ENCODE measurements at places on chromosomes 7 and 10.
A peak's percentile ranks its signal among the peaks of the same experiment; 100 is the strongest.

- DNase-seq, result peak; percentile 89
Measured at GRCh38 chr10:13567030-13567429, 19.7 kb upstream of the PRPF18 start.

GRCh38 chr7:151838861-151839381, 38.0 kb downstream of the PRKAG2 start:
- DNase-seq, result peak; percentile 75

- DNase-seq, result peak; percentile 95
Measured at GRCh38 chr10:31949266-31949665, 20.6 kb upstream of the ARHGAP12 start.

- no peak for DNase-seq
Measured at GRCh38 chr10:29692121-29692539, 57.4 kb upstream of the SVIL start.

GRCh38 chr7:112271162-112271561, 64.7 kb downstream of the ZNF277 start:
- DNase-seq, result no peak

DNA sequence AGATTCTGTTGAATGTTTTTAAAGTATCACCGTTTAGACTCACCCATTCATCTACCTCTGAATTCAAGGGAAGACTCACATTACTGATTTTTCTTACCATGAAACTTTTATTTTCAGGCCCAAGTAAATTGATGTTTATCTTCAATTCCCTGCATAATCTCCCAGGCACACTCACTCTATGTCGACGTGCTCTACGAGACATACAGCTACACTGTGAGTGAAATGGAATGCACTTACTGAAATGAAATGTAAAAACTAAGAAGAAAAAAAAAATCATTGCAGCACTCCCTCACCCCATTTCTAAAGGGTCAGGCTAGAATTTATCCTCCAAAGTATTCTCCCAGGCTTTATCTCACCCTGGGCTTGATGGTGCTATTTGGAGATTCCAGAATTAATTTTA, 987.9 kb downstream of the CCSER2 start:
- no peak for DNase-seq

DNA sequence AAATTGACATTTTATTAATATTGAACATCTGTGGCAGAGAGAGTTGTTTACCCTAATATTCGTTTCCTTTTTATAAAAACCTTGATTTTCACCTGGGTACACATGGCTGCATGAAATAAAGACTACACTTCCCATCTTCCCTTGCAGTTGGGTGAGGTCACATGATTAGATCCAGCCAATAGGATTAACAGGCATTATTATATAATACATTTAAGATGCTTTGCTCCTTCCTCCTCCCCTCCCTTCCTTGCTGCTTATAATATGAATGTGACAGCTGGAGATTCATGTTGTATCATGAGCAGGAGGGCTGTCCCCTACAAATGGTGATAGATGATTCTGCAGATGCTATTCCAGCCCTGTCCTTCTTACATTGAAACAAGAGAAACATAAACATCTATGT, 146.6 kb downstream of the SH2D4B start:
- DNase-seq, result peak; percentile 22

DNA sequence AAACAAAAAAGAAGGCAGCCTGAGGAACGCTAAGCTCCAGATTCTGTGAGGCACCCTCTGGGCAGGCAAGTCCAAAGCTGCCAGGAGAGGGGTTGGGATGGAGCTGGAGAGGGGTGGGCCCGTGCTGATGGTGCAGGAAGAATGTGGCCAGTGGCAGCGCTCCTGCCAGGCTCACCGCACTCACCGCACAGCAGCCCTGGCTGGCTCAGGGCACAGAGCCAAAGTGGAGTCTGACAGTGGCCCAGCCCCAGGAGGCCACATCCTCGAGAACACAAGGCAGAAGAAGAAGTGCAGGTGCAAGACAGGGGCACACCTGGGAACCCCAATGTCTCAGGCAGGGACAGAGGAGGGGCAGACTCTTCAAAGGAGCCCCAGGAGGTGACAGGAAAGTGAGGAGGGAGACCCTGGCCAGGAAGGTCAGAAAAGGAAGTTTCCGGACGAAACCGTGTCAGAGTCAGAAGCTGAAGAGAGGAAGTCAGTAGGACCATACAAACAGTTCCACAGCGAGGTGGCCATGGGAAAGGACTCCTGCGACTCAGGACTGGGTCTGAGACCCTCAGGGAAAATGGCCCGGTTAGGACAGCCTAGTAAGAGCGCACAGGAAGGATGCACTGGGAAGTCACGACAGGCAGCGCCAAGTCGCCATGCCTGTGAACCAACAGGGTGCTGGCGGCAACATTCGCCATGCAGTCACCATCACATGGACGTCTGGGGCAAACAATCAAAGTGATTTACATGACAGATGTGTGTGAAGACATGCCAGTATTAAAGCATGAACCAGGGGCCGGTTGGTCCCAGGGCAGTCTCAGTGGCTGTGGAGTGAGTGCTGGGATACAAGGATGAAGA, 54.4 kb downstream of the COBL start:
- no peak for DNase-seq

DNA sequence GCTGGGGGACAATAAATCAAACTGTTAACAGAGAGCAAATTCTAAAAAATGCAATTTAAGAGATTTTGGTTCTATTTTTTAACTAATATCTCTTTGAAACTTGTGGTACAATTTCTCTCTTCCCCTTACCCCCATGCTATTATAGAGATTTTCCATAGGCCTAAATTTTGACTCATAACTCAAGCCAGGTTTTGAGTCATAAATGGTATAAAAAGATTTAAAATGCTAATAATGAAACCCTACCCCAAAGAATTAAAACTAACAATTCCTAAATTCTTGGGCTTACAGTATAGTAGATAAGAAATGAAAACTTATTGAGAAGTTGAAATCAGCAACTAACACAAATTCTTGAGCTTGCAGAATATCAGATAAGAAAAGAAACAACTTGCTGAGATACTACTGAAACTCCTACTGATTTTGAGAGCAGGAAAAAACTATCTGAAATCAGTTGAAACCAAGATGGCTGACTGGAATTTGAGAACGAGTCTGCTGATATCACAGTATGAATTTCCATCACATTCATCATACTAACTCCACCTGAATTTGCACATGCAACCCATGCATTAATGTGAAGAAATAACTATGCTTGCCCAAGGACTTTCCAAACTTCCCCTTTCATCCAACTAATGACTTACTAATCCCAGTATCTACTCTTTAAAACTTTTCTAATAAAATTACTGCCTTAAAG, 36.3 kb downstream of the POT1 start:
- peak; percentile 38 for DNase-seq

- DNase-seq, result no peak
Measured at GRCh38 chr10:84196083-84196482, 1.7 kb downstream of the CDHR1 start.

GRCh38 chr7:30465046-30465810, 13.4 kb downstream of the NOD1 start:
- peak; percentile 30 for DNase-seq

DNA sequence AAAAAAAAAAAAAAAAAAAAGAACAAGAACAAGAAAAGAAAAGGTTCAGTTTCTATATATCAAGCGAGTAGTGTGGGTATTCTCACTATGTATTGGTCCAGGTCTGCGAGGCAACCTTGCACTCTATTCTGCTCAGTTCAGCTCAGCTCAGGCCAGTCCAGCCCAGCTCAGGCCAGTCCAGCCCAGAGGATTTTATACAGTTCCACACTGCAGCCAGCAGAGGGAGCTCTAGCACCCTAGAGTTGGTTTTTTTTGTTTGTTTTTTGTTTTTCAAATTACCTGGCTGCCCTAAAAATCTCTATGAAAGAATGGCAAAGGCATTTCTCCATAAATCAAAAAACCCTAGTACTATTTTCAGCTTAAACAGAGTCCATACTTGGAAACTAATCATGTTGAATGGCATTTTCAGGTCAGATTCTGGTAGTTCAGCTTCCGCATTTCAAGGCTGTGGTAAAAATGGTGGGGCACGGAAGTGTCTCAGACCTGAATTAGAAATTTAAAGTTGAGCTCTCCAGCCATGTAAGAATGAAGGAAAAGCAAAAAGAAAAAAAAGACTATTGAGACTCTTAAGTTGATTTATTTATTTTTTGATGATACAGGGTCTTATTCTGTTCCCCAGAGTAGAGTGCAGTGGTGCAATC, 55.2 kb upstream of the GSDME start:
- peak; percentile 46 for DNase-seq

- no peak for DNase-seq
Measured at GRCh38 chr7:38367301-38367890, 94.0 kb upstream of the TARP start.

DNA sequence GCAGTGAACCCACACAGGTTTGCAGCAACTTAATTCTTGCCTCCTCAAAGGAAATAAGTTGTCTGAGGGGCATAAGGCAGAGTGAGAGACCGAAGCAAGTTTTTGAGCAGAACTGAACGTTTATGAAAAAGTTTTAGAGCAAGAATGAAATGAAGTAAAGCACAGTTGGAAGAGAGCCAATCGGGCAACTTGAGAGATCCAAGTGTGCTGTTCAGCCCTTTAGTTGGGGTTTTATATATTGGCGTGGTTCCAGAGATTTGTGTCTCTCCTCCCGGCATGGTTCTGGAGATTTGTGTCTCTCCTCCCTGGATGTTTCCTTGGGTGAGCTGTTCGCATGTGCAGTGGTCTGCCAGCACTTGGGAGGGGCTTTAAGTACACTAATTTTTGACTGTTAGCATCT, 141.4 kb upstream of the DGKB start:
- no peak for DNase-seq

DNA sequence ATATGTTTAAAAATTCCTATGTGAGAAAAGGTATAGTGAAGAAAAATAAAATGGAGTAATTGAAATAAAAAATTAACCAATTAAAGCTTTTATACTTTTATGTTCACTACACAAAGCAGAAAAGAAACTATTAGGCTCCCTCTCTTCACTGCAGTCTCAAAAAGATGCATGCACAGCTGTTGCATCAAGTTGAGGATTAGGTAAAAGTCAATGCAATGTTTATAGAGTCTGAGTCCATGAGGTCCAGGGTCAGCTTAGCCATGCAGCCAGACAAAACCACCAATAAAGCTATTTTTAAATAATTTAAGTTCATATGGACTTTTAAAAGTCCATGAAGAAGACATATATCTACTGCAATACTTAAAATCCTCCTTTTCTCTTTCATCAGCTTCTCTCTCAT, 31.1 kb upstream of the ING3 start:
- no peak for DNase-seq

DNA sequence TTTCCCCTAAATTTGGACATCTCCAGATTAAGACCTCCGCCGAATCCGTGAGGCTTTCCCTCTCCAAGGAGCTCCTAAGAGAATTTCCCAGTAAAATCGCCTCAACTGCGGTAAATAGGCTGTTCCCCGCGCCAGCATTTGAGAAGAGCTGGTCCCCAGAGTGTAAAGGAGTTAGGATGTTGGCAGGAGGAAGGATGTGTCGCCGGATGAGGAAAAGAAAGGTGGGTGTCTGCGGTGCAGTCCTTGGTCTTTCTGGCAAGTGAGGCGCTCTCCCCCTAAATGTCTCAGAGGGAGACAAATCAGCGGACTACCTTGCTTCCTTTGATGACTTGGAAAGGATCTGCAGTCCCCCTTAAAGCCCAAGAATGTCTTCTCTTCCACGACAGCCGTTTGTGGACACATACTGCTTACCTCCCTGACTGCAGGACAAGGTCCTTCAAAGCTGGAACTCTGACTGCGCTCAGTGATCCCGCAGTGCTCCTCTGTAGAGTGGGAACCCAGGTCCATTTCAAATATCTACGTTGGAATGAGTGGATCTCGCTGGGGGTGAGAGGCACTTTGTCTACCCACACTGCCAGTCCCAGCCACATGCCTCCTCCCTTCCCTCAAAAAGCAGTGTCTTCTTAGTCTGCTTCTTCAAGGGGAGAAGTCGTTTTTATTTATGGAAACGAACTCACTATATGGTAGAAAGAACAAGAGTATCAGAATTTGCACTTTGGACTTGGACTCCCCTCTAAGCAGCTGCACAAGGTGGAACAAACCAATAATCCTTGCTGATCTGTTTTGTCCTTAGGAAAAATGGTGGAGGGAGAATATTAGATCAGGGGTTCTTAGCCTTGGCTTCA, 1.1 kb upstream of the DLG5 start:
- DNase-seq, result no peak

DNA sequence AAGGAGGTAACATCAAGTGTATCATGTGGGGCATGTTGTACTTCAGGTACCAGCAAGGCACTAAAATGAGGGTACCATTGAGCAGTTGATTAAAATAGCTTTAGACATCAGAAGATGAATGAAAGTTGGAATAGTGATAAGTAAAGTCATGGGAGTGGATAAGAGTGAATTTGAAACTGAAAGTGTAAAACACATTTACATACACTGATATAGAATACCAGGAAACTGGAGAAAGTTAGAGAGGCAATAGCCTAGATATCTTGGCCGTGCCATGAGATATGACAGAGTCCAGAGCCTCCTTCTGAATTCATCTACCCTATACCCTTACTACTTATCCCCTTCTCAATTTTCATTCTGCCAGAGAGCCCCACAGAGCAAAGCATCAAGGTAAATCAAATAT, 76.6 kb downstream of the GRM3 start:
- DNase-seq, result no peak

DNA sequence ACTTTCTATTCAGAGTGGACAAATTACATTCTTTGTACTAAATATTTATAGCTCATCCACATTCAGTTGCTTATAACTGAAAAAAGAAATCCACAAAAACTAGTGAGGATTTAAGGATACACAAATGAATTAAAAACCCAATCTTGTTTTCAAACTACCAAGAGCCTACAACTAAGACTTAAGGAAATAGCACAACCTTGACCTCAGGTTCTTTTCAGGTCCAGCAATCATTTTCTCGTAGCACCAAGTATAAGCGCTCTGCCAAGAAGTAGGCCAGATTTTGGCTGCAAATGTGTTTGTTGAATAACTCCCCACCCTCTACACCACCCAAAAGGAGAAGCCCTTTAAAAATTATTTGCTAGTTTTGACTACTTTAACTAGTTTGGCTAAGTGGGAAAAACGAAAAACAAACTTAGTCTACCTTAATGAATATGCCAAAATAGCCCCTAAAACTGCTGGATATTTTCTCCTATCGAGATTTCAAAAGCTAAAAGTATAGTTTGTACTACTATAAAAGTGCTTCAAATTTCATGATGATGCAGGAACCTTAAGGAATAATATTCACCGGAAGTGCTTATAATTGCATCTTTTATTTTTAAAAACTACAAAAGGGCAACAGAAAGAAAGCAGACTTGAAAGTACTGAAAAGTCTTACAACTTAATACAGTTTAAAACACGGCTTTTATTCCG, 2.7 kb upstream of the KMT2E start:
- DNase-seq, result no peak

DNA sequence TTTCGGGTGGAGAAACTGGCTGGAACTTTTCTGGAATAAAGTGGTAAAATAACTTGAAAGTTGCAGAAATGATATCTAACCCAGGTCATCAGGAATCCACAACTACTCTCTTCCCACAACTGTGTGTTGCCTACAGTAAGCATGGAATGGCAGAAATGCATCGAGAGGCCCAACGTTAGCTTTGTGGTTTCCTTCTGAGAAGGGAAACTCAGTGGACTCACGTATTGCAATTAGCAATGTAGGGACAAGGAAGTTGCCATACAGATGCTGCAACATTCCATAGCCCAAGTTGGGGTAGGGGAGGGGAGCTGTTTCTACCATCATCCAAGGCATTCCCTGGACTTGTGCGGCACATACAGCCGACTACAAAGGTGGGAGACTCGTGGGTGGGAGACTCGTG, 1.9 kb downstream of the PON1 start:
- no peak for DNase-seq
